Posterior cingulate gyrus (tissue), 11 donors: ENCODE measurements at places on chromosomes 13 and 19.
A peak's percentile ranks its signal among the peaks of the same experiment; 100 is the strongest.

- no peak for DNase-seq
Observed at GRCh38 chr19:32022731-32023563, 322.5 kb upstream of the ZNF507 start.

- peak; percentile 39 for DNase-seq
Observed at GRCh38 chr19:42606660-42607351, 12.1 kb upstream of the CEACAM8 start.

DNA sequence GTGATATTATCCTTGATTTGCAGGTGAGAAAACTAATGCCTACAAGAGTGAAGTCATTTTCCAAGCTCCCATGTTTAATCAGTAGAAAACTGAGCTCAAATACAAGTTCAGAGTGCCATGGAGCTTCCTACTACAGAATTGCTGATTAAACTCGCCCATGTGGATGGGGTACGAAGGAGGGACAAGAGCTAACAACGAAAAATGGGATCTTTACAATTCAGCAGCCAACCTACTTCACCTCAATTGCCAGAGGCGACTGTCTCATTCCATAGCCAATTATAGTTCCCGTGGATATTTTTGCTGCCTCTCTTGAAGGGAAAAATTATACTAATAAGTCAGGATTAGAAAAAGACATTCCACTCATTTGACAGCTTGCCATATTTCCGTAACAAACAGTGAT lies 1155.1 kb downstream of the OLFM4 start:
- no peak for DNase-seq

- DNase-seq, result no peak
Observed at GRCh38 chr19:56748378-56748777, 76.8 kb upstream of the ZNF835 start.

GRCh38 chr13:66803808-66804456 lies 426.2 kb downstream of the PCDH9 start:
- no peak for DNase-seq

GRCh38 chr13:44266305-44266704 lies 107.3 kb upstream of the SERP2 start:
- DNase-seq, result no peak

DNA sequence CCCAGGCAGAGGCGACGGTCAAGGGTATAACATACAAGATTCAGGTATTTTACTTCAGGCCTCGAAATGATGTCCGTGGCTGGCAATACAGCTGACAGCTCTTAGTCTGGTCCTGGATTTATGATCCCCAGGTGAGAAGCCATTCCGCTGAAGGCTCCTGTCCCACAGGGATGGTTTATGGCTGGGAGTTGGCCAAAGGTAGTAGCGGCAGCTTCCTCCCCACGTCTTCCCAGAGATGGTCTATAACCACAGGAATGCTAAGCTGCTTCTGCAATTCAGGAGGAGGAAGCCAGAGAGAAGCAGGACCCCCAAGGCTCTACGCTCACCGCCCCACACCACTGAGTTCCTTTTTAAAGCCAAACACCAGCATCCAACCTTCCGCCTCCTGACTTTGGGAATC lies 27.1 kb downstream of the OLFM2 start:
- no peak for DNase-seq

DNA sequence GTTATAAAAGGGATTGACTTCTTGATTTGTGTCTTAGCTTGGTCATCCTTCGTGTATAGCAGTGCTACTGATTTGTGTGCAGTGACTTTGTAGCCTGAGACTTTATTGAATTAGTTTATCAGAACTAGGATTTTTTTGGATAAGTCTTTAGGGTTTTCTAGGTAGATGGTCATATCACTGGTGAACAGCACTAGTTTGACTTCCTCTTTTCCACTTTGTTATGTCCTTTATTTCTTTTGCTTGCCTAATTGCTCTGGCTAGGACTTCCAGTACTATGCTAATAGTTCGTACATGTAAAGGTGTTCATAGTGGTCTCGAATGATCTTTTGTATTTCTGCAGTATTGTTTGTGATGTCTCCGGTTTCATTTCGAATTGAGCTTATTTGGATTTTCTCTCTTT lies 145.4 kb downstream of the DNAJC3 start:
- no peak for DNase-seq

- no peak for DNase-seq
Observed at GRCh38 chr19:27654266-27654990, 1558.5 kb downstream of the UQCRFS1 start.

DNA sequence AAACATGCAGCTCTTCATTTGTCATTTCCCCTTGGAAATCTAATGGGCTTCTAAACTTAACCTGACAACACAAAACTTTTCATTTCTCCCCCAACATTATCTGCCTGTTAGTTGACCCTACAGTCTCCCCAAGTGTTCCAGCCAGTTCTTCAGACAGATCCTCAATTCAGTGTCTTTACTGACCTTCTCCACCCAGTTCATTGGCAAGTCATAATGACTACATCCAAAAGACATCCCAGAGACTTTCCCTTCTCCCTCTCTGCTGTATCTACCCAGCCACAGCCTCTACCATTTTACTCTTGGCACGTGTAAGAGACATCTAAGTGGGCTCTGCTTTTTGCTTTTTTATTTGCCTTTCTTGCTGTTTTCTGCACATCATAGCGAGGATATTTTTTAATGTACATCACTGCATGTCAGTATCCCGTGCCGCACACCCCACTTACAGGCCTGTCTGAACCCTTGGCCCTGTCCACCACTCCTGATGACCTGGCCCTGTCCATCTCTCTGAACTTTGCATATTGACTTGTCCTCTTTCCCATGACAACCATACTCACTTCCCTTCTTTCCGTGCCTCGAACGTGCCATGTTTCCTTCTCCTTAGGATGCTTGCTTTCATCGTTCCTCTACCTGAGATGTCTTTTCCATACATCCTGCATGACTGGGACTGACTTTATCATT lies 391.9 kb downstream of the IRS2 start:
- no peak for DNase-seq

DNA sequence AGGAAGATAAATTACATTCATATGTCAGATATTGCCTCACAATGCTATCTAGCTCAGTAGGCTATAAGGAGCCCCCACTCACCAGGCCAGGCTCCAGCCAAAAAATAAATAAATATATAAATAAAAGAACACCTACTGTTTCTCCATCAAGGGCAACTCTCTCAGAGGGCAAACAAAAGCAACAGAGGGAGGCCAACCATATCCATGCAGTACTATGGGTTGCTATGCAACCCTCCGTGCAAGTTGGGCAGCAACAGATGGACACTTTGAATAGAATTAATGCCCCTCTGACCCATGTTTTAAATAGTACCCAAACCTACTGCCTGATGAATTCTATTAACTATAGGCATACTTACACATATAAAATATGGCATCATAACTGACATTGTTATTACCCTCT lies 279.8 kb upstream of the EDNRB start:
- DNase-seq, result no peak

DNA sequence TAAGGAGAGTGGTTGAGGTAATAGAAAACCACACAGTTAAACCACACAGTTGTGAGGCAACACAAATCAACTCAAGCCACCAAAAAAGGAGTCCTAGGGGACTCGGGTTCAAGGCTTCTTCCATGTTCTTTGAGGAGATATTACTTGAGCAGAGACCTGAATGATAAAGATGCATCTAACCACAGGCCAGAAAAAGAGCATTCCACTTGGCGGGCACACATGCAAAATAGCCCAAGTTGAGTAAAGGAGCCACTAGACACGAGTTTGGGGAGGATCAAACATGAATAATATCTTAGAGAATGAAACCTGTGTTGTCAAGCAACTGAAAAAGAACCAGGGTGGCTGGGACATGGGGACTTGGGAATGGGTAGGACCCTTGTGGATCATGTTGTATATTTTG lies 30.2 kb downstream of the NLRP4 start:
- no peak for DNase-seq

DNA sequence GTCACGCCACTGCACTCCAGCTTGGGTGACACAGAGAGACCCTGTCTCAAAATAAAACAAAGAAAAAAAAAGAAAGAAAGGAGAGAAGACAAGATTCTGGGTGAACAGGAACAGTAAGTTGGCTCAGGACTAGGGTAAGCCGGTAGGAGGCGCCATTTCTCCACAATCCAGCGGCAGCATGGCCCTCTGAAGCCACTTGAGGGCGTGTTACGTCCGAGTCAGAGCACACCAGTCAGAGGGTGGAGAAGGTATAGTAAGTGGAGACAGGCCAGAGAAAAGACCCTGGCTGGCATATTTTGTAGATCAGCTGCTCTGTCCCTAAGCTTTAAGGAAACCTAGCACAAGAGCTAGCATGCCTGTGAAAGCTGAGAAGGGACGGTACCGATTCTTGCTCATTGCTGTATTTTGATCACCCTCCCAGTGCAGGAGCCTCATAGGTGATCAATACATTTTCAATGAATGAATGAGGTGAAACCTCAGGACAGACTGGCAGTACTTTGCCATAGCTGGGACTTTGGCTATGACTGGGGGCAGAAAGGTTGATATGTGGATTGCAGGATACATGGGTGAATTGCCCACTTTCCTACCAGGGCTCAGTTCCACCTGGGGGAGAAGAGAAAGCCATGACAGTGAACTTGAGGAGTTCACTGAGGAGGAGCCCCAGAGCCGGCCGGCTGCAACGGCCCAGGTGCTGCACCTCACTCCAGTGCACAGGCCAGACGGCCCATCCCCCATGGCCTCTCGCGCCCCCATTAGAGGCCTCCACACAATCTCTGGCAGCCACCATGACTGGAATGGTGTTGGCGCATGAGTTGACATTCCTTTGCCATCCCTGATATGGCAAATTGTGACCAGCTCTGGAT lies 23.5 kb downstream of the POU2F2 start:
- DNase-seq, result peak; percentile 96

GRCh38 chr13:44853641-44854040 lies 135.6 kb downstream of the NUFIP1 start:
- DNase-seq, result no peak

GRCh38 chr13:48320399-48320790 lies 16.8 kb downstream of the RB1 start:
- no peak for DNase-seq

GRCh38 chr13:46624353-46624752 lies 71.4 kb downstream of the LRCH1 start:
- no peak for DNase-seq

GRCh38 chr19:30226464-30227011 lies 145.6 kb upstream of the ZNF536 start:
- DNase-seq, result peak; percentile 59

DNA sequence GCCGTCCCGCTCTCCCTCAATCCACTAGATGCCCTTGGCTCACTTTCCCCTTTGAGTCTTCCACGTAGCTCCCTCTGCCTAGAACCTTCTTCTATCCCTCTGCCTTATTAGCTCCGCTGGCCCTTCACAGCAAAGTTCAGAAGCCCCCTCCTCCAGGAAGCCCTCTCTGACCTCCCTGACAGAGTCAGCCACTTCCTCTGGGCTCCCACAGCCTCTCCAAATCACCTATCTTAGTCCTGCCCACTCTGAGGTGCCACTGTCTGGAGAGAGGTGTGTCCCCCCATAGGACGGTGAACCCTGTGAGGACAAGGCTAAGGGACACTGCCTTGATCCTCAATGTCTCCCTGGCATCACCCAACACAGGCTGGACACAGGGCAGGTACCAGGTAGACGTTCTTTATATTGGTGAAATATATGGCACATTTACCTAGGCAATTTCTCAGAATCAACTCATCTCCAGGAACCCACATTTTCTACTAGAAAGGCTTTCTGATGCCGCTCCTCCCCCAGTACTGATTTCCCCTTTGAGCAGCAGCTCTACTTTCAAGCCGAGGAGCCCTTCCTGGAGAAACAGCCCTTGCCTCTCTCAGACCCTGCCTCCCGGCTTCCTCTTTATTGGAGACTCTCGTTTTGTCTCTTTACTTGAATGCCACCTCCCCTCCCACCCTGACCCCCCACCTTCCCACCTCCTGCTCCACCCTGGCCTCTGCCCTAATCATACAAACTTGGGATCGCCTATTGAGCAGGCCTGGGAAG lies 3.4 kb upstream of the TGFB1 start:
- DNase-seq, result no peak

- no peak for DNase-seq
Observed at GRCh38 chr13:90533866-90534265, 813.6 kb upstream of the MIR17HG start.

DNA sequence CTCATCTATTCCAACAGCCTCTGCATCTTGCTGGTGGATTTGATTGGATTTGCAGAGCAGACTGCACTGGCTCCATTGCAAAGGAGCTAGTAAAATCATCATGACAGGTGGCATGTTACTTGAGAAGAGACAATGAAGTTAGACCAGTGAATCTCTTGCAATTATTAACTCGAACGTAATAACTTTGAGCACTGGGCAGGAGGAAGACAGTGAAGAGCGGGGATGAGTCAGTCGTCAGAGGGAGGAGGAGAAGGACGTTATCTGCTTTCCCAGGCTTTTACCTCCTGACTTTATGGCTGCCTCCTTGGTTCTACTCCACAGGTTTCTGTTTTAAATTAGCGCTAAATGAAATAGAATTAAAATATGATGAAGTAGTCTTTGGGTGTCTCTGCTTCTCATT lies 257.8 kb upstream of the IPO5 start:
- DNase-seq, result no peak

GRCh38 chr13:51032831-51033230 lies 78.2 kb downstream of the C13orf42 start:
- DNase-seq, result no peak

DNA sequence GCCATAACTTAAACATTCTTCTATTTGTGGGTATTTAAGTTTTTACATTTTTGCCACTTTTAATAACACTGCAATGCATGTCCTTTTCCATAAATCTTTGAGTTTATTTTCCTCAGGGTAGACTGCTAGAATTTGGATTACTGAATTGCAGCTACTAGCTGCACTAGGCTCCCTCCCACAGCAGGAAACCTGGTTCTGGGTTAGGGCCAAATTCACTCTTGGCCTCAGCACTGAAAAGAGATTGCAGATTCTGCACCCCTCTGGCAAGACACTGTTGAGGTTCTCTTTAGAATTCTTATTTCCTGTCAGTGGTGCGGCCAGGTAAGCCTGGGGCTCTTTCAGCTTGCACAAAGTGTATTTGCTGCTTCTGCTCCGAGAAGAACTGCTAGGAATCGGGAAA lies 155.7 kb downstream of the ENOX1 start:
- no peak for DNase-seq

GRCh38 chr13:110617321-110618072 lies 2.2 kb downstream of the NAXD start:
- DNase-seq, result no peak

GRCh38 chr19:11264452-11265176 lies 2.3 kb upstream of the DOCK6 start:
- DNase-seq, result no peak

GRCh38 chr19:34224996-34225658 lies 29.2 kb upstream of the GARRE1 start:
- no peak for DNase-seq

- no peak for DNase-seq
Observed at GRCh38 chr19:42409477-42409876, 17.7 kb downstream of the LIPE start.

GRCh38 chr13:51286135-51287002 lies 53.1 kb upstream of the SERPINE3 start:
- peak; percentile 94 for DNase-seq
